ENCODE measurements at places on chromosomes 3 and 15.

DNA sequence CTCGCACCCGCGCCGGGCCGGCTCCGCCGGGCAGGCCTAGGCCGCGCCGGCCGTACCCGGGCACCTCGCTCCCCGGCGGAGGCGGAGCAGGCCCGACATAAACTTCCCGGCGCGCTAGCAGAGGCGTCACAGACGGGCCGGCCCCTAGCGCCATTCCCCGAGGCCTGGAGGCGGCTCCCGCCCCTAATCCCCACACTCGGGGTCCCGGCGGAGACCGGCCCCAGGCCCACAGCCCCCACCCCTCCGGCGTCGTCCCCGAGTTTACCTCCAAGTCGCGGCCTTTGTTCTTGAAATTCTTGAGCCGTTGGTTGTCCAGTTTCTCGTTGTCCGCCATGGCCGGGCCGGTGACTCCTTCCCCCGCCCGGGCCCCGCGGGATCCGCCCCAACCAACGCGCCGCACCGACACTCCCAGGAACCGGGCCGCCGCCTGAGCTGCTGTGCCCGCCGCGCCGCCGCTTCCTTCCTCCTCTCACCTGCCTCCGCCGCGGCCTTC is 376 bp downstream of the KPNA4 start:
- peak; percentile 65 for DNase-seq

DNA sequence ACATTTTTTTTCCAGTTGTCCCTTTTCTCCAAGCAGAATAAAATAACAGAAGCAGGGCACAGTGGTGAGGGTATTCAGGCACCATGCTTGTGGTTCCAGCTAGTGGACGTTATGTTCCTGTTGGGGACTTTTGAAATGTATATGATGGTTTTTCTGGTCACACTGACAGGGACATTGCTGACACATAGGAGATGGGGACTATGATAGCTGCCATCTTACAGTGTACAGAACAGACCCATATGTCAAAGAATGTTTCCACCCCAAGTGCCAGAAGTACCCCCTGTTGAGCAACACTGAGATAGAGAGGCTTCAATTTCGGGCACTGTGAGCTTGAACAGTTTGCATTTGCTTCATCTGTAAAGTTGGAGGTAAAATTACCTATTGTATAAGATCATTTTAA is 38.6 kb downstream of the MCTP2 start:
- no peak for DNase-seq

DNA sequence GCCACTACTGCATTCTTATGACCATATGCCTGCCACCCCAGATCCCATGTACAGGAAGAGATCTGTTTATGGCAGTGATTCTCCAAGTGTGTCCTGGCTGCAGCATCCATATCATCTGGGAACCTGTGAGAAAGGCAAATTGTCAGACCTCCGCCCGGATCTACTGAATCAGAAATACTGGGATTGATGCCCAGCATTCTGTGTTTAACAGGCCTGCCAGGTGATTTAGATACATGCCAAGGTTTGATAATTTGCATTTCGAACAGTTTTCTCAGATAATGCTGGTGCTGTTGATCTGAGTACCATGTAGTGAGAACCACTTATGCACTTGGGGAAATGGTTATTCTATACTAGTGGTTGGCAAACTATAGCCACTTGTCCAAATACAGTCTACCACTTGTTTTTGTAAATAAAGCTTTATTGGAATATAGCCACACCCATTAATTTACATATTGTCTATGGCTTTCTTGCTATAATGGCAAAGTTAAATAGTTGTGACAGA is 165.4 kb downstream of the SSR3 start:
- no peak for DNase-seq

GRCh38 chr3:166453478-166453877 is 616.3 kb upstream of the BCHE start:
- DNase-seq, result no peak

- peak; percentile 95 for DNase-seq
Measured at GRCh38 chr3:66762916-66763693, 235.0 kb upstream of the KBTBD8 start.

DNA sequence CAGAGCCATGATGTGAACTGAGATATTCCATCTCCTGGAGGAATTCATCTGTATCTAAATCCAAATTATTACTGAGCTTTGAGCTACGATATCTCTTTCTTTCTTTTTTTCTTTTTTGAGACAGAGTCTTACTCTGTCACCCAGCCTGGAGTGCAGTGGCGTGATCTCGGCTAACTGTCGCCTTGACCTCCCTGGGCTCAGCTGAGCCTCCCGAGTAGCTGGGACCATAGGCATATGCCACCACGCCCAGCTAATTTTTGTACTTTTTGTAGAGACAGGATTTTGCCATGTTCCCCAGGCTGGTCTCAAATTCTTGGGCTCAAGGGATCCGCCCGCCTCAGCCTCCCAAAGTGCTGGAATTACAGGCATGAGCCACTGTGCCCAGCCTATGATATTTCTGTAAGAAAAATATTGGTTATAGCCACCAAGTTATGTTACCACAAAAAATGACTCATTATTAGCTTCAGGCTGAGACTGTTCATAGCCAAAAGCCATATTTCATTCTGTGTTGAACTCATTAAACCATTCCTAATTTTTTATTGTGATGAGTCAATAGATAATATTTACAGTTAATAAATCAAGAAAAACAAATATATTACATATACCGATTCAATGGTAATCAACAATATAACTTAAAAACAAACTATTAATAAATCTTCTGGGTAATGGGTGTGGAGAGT is 27.1 kb upstream of the SLC30A4 start:
- peak; percentile 59 for DNase-seq

DNA sequence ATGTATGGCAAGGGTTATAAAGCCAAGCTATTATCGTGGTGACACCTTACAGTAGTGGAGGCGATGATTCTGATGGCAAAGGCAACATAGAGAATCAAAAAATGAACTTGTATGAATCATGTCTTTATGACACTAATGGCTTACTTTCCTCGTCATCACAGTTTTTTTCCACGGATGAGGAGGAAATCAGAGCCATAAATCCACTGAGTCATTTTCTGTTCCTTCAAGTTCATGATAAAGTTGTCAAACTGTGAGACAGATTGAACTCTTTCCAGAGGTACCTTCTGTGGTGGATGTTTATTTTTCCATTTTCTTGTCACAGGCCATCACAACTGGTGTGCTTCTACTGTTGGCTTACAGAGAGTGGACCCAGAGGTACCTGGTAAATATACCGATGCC is 8.5 kb downstream of the TMEM212 start:
- DNase-seq, result no peak

DNA sequence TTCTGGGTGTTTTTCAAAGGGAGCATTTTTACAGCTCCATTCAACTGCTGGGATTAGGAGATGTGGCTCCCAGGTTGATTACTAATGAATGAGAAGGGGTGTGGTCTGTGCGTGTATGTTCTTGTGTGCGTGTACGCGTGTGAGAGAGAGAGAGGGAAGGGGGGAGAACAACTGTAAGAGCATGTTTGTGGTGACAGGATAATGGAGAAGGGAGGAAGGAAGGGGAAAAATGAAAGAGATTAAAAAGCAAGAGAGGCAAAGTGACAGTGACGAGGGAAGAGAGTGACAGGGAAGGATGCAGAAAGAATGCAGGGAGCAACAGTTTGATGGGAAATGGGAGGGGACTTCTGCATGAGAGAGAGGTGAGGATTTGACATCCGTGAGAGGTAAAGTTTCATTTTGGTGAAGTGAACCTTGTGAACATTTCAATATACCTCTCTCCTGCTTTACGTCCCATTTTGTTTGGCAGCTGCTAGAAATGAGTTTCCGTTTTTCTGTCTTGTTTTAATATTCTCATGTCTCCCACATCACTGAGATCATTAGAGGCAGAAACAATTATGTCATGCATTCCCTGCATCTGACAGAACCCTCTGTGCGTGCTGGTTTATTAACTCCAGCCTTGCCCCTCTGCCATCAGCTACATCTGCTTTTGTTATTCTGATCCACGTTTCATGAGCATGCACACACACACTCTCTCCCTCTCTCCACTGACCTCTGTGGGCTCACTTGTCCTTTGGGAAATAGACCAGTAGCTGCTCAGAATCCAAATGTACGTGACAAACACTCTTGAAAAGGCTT is 161.6 kb downstream of the GAP43 start:
- peak; percentile 92 for DNase-seq

DNA sequence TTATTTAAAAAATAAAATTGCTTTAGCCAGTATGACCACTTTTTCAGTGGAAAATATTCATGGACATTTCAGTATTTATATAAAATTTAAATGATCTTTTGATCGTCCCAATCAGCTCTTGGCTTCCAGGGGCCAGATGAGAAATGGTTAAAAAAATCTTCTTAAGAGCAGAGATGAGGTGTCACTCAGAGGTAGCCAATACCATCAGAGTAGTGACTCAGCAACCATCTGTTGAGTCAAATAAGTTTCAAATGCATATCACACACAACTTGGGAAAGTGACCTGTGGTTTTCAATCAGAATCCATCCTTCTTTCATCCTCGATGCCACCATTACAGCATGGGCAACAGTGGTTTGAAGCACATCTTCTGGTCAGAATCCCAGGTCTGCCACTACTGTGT is 958.8 kb upstream of the NR2F2 start:
- no peak for DNase-seq

DNA sequence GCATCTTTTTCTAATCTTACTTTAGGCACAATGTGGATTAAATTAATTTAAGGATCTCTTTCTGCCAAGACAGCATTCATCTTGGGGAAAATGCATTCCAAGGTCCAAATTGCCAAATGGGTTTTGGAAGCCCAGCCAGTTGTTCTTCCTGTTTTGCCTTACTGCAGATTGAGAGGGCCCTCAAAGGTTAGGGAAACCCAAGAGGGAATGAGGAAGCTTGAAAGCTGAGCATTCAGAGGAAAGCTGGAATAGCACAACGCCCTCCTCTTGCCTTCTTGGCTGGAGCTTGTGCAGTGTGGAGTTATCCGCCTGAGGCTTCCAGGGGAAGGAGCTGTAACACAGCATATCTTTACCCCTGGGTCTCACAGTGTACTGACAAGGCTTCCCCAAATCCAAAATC is 18.2 kb upstream of the SACM1L start:
- peak; percentile 96 for DNase-seq

DNA sequence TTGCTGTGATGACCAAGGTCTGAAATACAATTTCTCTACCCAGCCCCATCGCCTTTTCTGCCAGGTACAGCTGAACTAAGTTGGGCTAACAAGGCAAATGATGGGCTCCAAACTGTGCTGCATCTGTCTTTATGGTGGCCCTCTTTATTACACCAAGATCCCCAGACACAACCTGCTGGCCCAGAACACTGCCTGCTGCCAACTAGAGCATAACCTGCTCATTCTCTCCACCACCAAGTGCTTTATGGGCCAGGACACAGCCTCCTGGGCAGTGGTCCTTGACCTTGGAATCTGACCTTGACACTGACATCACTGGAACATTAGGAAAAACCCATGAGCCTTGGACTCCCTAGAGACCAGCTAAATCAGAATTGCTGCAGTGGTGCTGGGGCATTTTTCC is 3.3 kb downstream of the LINS1 start:
- no peak for DNase-seq

GRCh38 chr15:100058458-100058857 is 283.3 kb downstream of the ADAMTS17 start:
- no peak for DNase-seq

- DNase-seq, result no peak
Measured at GRCh38 chr3:8755564-8756237, 13.7 kb downstream of the OXTR start.

DNA sequence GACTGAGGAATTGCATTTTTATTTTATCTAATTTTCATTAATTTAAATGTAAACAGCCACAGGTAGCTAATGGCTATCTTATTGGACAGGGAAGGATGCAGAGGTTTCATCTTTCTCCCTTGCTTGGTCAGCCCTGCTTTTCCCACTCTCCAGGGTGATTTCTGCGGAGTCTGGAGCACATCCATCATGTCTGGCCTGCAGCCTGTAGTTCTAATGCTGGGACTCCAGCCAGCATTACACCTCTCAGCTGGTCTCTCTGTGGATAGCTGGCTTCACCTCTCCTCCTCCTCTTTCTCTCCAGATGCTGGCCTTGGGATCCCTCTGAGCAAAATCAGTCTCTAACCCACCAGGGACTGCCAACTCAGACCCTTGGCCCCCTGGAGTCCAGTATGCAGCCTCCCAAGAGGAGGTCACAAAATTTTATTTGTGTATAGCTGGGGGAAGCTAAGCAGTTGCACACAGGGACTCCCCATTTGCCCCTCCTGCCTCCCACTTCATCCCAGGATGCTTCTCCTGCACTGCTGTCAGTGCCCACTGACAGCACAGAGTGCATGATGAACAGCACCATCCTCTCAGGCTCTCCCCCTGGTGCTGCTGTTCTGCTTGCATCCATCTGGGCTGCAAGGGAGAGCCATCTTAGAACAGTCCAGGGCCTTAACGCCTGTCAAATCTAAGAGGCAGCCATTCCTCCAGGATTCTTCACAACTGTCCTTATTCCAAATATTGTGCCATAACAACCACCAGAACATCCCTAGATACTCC is 1.7 kb downstream of the BFSP2 start:
- no peak for DNase-seq

DNA sequence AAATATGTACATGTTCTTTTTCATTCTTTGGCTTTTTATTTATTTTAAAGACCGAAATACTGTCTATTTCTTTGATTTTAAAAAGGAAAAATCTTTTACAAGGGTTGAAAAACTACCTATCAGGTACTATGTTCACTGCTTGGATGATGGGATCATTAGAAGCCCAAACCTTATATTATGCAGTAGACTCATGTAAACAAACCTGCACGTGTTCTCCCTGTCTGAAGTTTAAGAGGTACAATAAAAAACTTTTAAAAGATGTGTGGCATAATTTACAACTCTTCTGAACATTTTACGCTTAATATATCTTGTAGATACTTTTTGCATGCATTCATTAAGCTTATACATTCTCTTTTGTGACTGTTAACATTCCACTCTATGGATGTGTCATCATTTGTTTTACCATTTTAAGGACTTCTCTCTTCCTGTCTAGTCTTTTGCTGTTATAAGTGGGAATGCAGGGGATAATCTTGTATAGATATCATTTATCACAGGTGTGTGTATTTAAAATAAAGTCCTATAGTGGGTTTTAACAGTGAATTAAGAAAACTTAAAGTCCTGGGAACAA is 6.2 kb downstream of the MGA start:
- no peak for DNase-seq

GRCh38 chr3:38312356-38312755 is 30.3 kb downstream of the SLC22A14 start:
- DNase-seq, result no peak

- DNase-seq, result no peak
Measured at GRCh38 chr15:69096626-69097025, 63.8 kb upstream of the GLCE start.

All from fibroblast of gingiva (primary cell).